NCI-H1092 (cell line): ENCODE measurements at places on chromosomes 2 and 18.

- DNase-seq, result no peak
These were observed 53.5 kb upstream of the ID2 start for GRCh38 chr2:8628179-8628865.

DNA sequence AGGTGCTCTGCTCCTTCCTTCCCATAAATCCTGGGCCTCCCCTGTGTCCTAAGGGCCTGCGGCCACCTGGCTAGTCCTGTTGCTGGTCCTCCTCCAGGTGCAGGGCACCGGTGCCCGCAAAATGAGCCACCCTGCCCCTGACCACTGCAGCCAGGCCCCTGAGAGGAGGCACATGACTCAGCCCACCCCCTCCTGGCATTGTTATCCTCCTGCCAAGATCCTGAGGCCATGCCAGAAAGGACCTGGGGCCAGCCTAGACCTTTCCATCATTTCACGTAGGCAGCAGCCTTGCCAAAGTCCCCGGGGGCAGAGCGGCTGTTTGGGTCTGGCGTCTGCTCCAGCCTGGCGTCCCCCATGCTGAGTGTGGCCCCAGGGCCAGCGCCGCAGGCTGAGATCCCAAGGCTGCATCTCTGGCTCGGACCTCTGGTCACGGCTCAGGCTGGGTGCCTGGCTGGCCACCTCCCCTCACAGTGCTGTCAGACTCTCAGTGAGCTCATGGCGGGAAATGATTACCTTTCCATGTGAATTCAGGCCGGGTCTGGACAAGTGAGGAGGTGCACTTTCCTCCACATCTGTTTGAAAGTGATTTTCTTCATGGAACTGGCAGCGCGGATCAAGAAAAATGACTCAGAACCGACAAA, 81.0 kb downstream of the NDUFA10 start:
- DNase-seq, result no peak

DNA sequence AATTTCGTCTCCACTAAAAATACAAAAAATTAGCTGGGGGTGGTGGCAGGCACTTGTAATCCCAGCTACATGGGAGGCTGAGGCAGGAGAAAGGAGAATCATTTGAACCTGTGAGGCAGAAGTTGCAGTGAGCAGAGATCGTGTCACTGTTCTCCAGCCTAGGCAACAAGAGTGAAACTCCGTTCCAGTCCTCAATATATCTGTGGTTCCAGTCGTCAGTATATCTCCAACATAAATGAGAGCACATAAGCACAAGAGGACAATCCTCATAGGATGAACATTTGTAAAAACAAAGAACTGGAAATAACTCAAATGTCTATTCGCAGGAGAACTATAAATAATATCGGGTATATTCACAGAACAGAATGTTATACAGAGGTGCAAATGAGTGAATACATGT, 13.1 kb upstream of the PLEK start:
- DNase-seq, result no peak

DNA sequence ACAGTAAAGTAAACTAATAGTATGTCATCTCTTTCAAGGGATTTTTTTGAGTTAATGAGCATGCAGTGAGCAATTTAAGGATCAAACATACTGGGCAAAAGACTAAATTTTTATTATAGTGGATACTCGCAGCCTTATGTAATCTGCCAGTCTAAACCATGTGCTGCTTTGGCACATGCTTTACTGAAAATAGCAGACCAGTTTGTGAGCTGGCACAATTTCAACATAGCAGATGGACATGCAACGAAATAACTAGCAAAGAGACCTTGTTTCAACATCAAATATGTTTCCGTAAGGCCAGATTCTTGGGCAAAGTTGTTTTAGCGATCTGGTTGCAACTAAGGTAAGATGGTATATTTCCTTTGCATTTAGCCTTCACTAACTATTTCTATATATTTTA, 807.3 kb downstream of the NR4A2 start:
- DNase-seq, result no peak

DNA sequence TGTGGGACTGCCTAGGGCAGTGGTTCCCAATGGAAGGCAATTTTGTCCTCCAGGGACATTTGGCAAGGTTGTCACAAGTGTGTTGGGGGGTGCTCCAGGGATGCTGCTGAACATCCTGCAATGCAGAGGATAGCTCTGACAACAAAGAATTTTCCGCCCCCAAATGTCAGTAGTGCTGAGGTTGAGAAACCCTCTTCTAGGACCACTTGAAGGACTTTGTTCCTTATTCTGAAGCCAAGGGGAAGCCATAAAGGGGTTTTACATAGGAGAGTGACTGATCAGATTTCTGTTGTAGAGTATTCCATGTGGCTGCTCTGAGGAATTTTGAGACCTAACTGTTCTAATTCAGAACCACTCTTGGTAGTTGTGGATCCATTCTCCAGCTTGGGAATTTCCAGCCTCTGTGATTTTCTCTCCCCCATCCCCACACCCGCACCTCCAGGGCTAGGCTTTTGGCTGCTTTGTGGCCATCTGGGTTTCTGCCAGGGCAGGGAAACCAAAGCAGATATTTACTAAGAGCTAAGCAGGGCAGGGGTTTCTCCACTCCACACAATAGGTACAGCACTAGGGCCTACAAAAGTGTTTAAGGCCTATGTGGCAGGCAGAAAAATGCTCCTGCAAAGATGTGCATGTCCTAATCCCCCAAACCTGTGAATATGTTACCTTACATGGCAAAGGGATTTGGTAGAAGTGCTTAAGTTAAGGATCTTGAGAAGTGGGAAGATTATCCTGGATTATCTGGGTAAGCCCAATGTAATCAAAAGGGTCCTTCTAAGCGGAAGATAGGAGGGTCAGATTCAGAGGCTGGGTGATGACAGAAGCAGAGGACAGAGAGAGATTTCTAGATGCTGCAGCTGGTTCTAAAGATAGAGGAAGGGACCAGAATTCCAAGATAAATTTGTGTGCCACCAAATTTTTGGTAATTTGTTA, 135.4 kb downstream of the TMEM17 start:
- no peak for DNase-seq

- DNase-seq, result peak; percentile 66
These were observed 35.5 kb upstream of the TTR start for GRCh38 chr18:31555971-31556747.

- DNase-seq, result no peak
These were observed 228.4 kb downstream of the KCNS3 start for GRCh38 chr2:18106841-18107240.

- DNase-seq, result no peak
These were observed 467.2 kb downstream of the NRXN1 start for GRCh38 chr2:50564766-50565165.
